Epithelial cell of proximal tubule (primary cell): ENCODE measurements at places on chromosomes 6 and 20.

- peak; percentile 92 for DNase-seq
Observed at GRCh38 chr6:100202417-100203194, 208.6 kb upstream of the MCHR2 start.

DNA sequence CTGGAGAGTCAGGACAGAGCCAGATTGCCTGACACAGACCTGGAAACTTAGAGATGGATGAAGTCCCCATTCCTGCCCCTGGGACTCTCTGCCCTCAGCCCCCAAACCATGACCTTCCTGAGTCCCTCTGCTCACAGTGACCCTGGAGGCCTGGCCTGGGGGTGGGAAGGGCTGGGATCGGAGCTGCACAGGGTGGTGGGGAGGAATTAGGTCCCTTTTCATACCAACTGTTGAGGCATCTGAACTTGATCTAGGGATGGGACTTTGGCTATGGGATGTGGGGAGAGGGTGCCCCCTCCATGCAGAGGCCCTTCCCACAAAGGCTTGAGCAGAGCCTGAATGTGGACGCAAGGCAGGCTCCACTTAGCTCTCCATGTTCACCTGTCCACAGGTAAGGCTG lies 144.1 kb downstream of the MRPL14 start:
- no peak for DNase-seq

- no peak for DNase-seq
Observed at GRCh38 chr6:119986934-119987549, 637.5 kb upstream of the MAN1A1 start.

- DNase-seq: no peak
Observed at GRCh38 chr6:160544802-160545201, 119.3 kb downstream of the LPA start.

DNA sequence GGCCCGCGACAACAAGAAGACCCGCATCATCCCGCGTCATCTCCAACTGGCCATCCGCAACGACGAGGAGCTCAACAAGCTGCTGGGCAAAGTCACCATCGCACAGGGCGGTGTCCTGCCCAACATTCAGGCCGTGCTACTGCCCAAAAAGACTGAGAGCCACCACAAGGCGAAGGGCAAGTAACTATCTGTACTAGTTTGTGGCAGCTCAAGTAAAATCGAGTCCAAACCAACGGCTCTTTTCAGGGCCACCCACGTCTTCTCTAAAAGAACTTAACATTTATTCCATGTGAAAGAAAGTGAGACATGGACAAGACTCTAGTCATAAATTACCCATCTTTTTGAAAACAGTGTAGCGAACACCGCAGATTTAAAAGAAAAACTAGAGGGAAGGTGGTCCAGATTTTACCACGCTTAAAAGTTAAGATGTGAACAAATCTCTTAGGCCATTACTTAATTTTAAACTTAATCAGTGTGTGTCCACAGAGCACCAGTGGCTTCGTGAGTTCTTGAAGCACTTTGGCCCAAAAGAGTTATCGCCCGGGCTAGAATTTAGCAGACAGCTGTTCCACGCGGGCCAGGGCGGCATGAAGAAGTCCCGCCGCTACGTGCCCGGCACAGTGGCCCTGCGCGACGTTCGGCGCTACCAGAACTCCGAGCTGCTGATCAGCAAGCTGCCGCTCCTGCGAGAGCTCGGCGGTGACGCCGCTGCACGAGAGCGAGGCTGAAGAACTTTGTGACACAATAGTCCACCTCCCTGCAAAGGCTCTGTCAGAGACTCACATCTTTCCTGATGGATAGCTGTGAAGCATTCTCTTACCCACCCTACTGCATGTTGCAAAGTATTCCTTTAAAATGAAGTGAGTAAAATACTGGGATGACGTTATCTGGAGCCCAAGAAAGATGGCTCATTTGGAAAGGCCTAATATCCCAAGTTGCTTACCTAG lies 113.9 kb upstream of the PRSS16 start:
- no peak for DNase-seq

DNA sequence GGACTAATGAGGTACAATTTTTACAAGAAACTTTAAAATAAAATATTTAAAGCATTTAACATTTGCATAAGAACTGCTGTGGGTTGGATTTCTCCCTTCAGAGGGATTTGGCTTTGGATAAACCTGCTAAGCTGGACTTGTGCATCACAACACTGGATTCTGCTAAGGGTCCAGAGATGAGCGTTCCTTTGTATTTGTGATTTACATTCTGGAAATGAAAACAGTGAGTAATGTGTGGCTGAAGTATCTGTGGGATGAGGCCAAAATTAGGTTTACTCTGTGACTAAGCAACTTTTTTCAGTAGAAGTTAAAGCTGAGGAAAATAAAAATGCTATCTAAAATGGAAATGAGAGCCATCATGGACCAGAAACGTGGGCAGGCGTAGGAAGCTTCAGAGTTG lies 494.3 kb downstream of the EPM2A start:
- DNase-seq: no peak

- no peak for DNase-seq
Observed at GRCh38 chr6:15491255-15491985, 171.4 kb downstream of the DTNBP1 start.

- no peak for DNase-seq
Observed at GRCh38 chr6:32964776-32965175, 3.6 kb upstream of the BRD2 start.

- DNase-seq: no peak
Observed at GRCh38 chr6:111631903-111632460, 26.3 kb upstream of the TRAF3IP2 start.

GRCh38 chr20:24768713-24769601 lies 180.1 kb upstream of the CST7 start:
- DNase-seq: no peak

GRCh38 chr6:96075826-96076225 lies 60.1 kb downstream of the FUT9 start:
- DNase-seq: no peak

- no peak for DNase-seq
Observed at GRCh38 chr20:13870170-13870748, 85.4 kb downstream of the NDUFAF5 start.
